ENCODE measurements at places on chromosomes 7 and 10.

GRCh38 chr10:7609556-7609955 is 57.2 kb downstream of the ITIH5 start:
- DNase-seq, result no peak

DNA sequence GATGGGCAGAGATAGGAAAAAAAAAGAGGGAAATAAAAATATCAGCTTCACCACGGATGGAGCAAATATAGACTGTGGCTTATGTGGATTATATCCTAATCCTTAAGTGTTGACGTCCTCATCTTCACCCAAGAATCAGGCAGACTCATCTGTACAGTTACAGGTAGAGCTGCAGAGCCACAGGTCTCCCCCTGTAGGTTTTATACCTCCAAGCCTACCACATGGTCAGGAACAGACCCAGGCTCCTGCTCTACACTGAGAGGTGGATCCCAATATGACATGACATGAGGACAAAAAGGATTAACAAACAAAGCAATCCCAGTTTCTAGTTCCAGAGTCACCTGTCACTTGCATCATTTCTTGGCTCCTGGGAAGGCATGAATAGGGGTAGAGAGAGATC is 400.8 kb downstream of the SEMA3D start:
- DNase-seq, result no peak

DNA sequence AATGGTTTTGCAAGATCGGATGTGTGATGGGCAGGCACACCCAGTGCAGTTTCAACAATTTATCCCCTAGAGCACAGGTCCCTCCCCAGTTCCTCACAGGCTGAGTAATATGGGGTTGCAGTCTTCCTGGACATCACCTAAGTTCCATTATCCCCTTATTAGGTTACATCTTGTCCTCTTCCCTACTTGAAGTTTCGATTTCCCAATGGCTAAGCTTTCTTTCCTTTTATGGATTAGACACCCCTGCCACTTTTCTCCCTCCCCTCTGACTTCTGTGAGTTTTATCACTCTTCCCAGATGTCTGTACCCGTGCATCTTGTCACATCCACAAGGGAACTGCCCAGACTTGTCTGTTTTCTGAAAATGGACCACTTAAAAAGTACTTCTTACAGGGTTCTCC is 2.4 kb upstream of the NIPSNAP2 start:
- no peak for DNase-seq

DNA sequence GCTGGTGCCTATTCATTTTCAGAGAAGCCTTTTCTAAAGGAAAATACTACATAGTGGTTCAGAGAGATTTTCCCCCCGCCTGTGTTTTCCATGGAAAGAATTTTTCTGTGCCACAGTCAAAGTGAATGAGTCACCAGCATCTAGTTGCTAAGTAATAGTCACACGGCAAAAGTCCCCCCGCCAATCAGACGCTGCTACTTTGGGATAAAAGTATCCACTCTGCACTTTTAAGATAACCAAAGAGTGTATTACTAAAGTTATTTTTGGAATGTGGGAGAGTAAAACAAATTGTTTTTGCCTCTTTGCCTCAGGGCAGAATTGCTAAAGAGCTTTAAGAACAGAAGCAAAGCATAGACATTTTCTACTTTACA is 23.5 kb downstream of the ABLIM1 start:
- no peak for DNase-seq

DNA sequence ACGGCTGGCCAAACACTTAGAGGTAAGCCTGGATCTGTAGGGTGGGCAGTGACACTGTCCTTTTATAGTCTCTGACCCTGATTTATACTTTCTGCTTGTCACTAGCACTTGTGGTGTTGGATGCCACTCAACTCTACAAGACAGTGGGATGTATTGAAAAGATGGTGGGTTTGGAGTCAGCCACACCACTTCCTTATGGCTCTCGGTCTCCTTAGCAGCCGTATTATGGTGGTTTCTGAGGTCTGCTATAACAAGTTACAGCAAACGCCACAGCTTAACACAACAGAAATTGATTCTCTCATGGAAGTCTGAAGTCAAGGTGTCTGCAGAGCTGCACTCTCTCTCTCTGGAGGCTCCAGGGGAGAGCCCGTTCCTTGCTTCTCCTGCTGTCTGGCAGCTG is 14.7 kb downstream of the ITIH2 start:
- no peak for DNase-seq

All from stimulated activated CD4-positive, alpha-beta T cell treated with anti-CD3 and anti-CD28 coated beads, Interleukin-15, amount 100 ng/mL, for 48 hours (primary cell).